ENCODE measurements at places on chromosomes 2 and 18. TPM values are rescaled to one million over a fixed set of nuclear protein-coding genes. Genes with fewer than 3 reads are reported as not detected.

The TUBA3D gene
- not detected for total RNA-seq

The HOXD11 gene
- total RNA-seq: not detected

The SERPINB10 gene
- not detected for total RNA-seq

The MC4R gene
- total RNA-seq: not detected

The CRYGD gene
- total RNA-seq: not detected
